Effector CD4-positive, alpha-beta T cell (primary cell): ENCODE measurements at places on chromosomes 2 and 18.

DNA sequence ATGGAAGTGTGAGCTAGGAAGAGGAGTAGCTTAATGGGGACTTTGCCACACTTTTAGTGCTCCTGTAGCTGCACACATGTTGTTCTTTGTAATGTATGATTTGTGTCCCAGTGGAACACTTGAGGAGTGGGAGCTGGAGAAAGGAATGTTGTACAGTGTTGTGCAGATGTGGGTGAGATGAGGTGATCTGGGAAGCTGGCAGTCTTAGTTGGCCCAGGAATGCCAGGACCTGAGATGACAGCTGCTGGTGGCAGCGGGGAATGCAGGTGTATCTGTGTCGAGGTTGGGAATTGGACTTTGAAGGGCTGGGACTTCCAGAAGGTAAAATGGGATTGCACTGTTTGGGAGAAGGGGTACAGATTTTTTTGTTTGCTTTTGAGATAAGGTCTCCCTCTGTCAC lies 23.6 kb downstream of the NEDD4L start:
- DNase-seq: no peak

DNA sequence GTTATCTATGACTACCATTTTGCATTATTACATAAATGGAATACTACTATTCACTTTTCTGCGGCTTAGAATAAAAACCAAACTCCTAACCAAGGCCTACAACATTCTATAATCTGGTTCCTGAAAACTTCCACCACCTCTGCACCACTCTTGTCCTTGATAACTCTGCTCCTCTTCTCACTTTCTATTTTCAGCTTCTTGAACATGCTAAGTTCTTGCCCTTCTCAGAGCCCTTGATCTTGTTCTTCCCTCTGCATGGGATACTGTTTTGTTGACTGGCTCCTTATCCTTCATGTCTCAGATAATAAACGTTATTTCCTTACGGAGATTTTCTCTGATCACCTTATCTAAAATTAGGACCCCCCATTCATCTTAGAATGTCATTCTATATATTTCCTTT lies 65.5 kb upstream of the WDSUB1 start:
- no peak for DNase-seq

- no peak for DNase-seq
Measured at GRCh38 chr2:110852051-110852450, 119.7 kb downstream of the ACOXL start.

DNA sequence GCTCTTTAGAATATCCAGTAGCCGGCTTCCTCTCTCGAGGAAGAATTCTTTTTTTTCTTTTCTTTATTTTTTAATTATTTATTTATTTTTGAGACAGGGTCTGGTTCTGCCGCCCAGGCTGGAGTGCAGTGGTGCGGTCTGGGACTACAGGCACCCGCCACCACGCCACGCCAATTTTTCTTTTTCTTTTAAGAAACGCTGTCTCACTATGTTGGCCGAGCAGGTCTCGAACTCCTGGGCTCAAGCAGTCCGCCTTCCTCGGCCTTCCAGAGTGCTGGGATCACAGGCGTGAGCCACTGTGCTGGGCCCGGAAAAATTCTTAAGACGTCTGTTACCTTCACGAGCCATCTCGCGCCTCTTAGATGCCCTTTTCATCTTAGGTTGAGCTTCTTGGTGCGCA lies 931 bp upstream of the TMEM131 start:
- no peak for DNase-seq

- no peak for DNase-seq
Measured at GRCh38 chr18:27556741-27557140, 371.6 kb upstream of the CHST9 start.
